ENCODE measurements at places on chromosomes 3 and 15.

- peak; percentile 35 for DNase-seq
Observed at GRCh38 chr3:106398891-106399600, 530.2 kb upstream of the CBLB start.

DNA sequence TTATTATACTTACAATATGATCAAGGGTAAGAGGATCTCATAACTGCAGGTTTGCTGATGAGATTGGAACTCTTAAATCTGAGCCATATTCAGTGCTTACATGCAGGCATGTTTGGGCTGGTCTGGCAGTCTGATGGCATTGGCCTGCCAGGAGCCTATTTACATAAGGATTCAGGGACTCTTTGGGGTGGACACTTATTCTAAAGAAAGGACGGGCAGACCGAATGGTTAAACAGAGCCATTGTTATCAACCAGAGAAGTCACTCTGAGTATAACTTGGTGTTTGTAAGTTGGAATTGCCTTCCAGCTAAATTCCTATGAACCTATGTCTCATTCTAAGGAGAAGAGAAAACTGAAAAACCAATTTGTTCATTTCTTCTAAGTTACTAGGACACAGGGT lies 932.8 kb downstream of the IGSF11 start:
- DNase-seq, result no peak

- no peak for DNase-seq
Observed at GRCh38 chr3:5198986-5199731, 11.7 kb downstream of the EDEM1 start.

DNA sequence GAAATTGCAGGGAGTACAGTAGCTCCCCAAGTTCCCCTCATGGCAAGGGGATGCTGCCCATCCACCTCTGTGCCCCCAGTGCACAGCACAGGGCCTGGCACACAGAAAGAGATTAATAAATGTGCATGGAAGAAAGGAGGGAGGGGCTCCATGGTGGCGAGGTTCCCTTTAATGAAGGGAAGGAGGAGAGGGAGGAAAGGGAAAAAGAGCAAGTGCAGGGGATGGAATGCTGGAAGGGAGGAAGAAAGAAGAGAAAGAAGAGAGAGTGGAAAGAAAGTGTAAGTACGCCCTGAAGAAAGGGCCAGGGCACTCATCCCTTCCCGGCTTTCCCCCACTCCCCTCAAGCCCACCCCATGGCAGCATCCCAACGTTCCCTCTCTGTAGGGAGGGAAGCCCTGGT lies 1.5 kb upstream of the VIPR1 start:
- no peak for DNase-seq

GRCh38 chr3:28867836-28868235 lies 413.0 kb upstream of the RBMS3 start:
- no peak for DNase-seq

- DNase-seq, result no peak
Observed at GRCh38 chr3:139135657-139136056, 91.0 kb upstream of the PRR23C start.

DNA sequence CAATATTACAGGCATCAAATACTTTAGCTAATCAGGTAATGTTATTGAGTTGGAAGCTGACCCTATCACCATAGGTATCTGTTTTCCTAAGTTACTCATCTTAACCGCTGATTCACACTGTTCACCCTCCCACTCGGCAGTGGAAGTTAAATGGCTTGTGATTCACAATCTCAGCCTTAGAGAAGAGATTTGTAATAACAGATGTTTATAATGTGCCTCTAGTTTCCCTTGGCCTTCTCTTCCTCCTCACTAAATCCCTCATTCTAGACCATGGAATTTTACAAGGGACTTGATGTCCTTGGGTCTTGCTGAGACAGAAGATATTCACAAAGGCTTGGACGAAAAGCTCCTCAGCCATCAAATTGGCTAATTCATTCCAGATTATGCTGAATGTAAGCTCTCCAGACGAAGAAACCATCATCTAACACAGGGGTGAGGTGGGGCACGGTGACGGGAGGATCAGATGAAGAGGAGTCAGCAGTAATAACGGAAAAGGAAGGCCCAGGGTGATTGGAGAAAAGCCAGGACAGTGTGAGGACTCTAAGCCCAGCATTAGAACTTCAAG lies 931.7 kb downstream of the MCTP2 start:
- peak; percentile 85 for DNase-seq

DNA sequence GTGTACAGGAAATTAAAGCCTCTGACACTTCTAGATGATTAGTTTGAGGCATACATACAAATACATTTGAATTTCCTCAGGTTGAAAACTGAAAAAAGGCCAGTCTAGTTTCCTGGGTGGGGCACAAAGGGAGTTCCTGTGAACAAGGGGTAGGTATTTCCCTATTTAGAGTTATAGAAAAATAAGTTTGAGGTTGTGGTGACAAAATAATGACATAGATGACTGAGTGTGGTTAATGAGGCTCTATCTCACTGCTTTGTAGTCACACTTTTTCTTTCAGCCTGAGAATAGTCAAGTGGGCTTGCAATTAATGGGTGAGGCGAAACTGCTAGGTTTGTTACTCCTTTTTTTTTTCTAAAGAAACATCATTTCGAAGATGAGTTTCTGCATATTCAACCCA lies 4.3 kb downstream of the SLCO3A1 start:
- DNase-seq, result no peak
